ENCODE measurements at places on chromosomes 1 and 21.

- DNase-seq, result no peak
Observed at GRCh38 chr1:150876119-150876454, 312 bp downstream of the ARNT start.

DNA sequence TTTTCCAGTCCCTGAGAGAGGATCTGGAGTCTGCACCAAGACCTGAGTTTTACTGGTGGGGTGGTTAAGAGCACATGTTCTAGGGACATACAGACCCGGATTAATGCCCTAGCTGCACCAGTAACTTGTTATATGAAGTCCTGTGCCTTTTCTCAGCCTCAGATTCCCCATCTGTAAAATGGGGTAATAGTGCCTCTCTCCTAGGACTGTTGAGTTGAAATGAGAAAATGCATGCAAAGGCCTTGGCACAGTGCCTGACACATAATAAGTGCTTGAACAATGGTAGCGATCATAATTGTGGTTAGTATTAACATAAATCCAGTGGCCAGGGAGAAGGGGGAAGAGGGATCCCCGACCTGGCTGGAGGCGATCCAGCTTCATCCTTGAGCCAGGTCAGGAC is 12.3 kb downstream of the AHDC1 start:
- DNase-seq, result no peak

DNA sequence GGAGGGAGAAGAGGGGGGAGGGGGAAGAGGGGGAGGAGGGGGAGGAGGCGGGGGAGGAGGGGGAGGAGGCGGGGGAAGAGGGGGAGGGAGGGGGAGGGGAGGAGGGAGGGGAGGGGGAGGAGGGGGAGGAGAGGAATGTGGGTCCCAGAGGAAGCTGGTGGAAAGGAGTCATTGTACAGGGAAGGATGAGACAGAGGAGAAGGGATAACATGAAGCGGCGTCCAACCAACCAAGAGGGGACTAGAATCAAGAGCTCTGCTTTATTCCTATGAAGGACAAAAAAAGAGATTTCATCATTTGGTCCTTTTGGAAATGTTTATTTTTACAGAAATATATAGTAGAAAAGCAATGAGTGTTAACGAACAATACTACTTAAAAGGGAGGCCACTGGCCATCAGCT is 24.5 kb downstream of the COA6 start:
- DNase-seq, result no peak

DNA sequence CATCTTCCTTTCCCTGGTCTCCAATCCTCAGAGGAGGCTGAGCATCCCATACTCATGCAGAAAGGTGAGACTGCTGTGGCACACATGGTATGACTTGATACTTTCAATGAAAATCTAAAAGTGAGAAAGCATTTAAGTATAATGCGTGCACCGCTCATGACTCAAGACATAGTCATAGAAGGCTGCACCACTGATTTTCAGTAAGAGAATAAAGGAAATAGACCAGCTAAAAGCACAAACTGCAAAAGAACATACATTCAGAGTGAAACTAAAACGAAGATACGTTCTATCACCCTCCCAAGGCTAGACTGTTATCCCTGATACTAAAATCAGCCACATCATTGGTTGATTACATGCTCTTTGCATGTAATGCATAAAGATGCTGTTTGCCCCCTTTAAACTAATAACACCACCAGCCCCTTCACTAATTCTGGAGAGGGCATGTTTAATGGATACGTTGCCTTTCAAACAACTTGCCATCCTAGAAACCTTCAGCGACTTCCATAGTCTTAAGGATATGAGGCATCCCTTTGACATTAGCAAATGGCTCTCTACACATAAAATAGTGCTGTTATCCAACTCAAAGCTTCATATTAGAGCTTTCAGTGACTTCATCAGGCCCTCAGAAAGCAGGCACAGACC is 2.1 kb downstream of the PLD5 start:
- no peak for DNase-seq

GRCh38 chr1:54944610-54945392 is 35.6 kb upstream of the TMEM61 start:
- DNase-seq, result peak; percentile 59

Measured in NCI-H1694 (cell line).